Spleen (tissue), 13 donors: ENCODE measurements at places on chromosomes 3 and 15. TPM values are rescaled to one million over a fixed set of nuclear protein-coding genes. Genes with fewer than 3 reads are reported as not detected.

Gene CRYBG3
- polyA plus RNA-seq, result 1.5 TPM

Gene EFHB
- polyA plus RNA-seq, result 1.0 TPM

Gene LYZL4
- 0.45 TPM for polyA plus RNA-seq

Gene PPARG
- polyA plus RNA-seq, result 7.4 TPM

Gene NEO1
- 1.4 TPM for polyA plus RNA-seq

Gene MORC1
- not detected for polyA plus RNA-seq

Gene KY
- polyA plus RNA-seq, result not detected

- no peak for DNase-seq
These were observed 92.4 kb upstream of the ANKRD34C start for GRCh38 chr15:79190093-79190492.

DNA sequence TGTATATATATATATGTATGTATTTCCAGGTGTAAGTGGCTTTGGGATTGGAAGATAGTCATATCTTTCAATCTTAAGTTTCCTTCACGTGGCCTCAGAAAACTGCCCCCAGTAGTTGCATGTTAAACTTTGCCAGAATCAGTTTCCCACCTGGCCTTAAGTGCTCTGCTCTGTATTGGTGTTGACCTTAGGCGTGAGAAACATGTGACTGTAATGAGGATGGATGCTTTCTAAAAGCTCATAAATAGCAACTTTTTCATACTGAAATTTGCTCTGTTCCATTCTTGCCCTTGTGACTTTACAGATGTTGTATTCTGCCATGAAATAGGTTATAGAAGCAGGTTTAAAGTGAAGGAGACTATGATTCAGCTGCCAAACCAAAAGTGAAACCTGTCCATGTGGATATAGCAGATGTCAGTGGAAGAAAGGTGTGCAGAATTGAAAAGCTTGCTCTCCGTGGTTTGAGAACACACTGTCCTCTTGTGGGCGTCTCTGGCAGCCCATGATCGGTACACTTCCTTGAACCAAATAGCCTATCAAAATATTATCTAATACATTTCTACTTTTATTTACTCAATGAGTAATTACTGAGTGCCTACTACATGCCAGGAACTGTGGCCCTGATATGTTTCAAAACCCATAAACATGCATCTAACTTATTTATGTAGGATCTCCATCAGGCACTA is 15.8 kb downstream of the SCG5 start:
- no peak for DNase-seq

- no peak for DNase-seq
These were observed 37.7 kb downstream of the SLMAP start for GRCh38 chr3:57793737-57794187.

DNA sequence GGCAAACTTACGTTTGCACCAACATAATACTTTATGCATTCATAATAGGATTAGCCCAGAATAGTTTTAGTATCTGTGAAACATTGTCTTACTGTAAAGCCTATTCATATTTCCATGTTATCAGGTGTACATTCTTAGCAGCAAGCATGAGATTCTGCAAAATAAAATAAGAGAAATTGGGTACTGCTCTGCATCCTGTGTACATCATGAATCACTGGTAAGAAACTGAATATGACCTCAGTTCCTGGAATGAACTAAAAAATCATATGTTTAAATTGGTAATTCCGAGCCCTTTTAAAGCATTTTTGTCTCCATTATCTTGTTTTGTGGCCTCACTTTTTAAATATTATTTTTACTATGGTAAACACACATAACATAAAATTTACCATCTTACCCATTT is 605.1 kb downstream of the ROBO1 start:
- DNase-seq, result no peak
